ENCODE measurements at places on chromosomes 7 and 10. TPM values are rescaled to one million over a fixed set of nuclear protein-coding genes. Genes with fewer than 3 reads are reported as not detected.

The STK31 gene
- 0.20 TPM for polyA plus RNA-seq

The YAE1 gene
- polyA plus RNA-seq: 36.7 TPM

The CRPPA gene
- polyA plus RNA-seq: 5.1 TPM

The GTPBP4 gene
- 135 TPM for polyA plus RNA-seq

The NUDT13 gene
- 4.7 TPM for polyA plus RNA-seq

GRCh38 chr7:25024066-25024465, 44.1 kb upstream of the OSBPL3 start:
- no peak for DNase-seq

- DNase-seq: no peak
Observed at GRCh38 chr7:13099154-13099795, 411.8 kb downstream of the ARL4A start.

- DNase-seq: no peak
Observed at GRCh38 chr10:80068270-80068669, 10.2 kb upstream of the TMEM254 start.

DNA sequence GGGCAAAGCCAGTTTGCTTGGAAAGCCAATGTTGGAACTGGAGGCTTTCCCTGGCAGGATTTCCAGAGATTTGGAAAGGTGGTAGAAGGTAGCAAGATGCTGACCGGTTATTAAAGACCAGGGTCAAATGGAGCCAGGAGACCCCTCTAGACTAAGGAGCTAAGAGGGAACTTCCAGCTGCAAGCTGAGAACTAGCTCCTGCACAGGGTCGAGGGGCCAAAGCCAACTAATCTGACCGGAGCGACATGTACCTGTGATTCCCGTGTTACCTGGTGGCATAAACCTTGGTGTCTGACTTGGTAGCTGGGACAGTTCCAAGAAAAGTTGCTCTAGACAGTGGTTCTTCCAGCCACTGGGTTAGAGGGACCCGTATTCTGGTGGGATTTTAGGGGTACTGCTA, 41.8 kb downstream of the SPDYE5 start:
- no peak for DNase-seq

Measured in K562 (cell line).